ENCODE measurements at places on chromosomes 1 and 21. TPM values are rescaled to one million over a fixed set of nuclear protein-coding genes. Genes with fewer than 3 reads are reported as not detected.

The SAMSN1 gene
- total RNA-seq, result 1.0 TPM

The POGK gene
- total RNA-seq, result 36.7 TPM

The LMX1A gene
- not detected for total RNA-seq

The NR1I3 gene
- total RNA-seq, result not detected

The HSD11B1 gene
- not detected for total RNA-seq

The FLG2 gene
- total RNA-seq, result not detected

The GPX7 gene
- 9.9 TPM for total RNA-seq

The ZMYND12 gene
- 0.89 TPM for total RNA-seq

The CA6 gene
- total RNA-seq, result not detected

The ANGPTL3 gene
- total RNA-seq, result not detected

The PPIAL4G gene
- not detected for total RNA-seq

The AIRE gene
- total RNA-seq, result 0.09 TPM

The PTGFR gene
- total RNA-seq, result 0.11 TPM

The HSPA6 gene
- 0.22 TPM for total RNA-seq

The ZFP69B gene
- 6.8 TPM for total RNA-seq

The OPTC gene
- 1.2 TPM for total RNA-seq

The SHE gene
- total RNA-seq, result 1.1 TPM

The PCNX2 gene
- 59.4 TPM for total RNA-seq

The ANGPTL7 gene
- not detected for total RNA-seq

The TCEANC2 gene
- 6.9 TPM for total RNA-seq

The FAM72A gene
- 30.6 TPM for total RNA-seq

The DDR2 gene
- 0.85 TPM for total RNA-seq

The ALX3 gene
- total RNA-seq, result not detected

The RIPPLY3 gene
- total RNA-seq, result 2.3 TPM

The AP4B1 gene
- 13.6 TPM for total RNA-seq

The SYTL1 gene
- total RNA-seq, result 19.7 TPM

The EDARADD gene
- 4.5 TPM for total RNA-seq

The CENPF gene
- total RNA-seq, result 166 TPM

The KIF26B gene
- total RNA-seq, result 1.2 TPM

The OR10J1 gene
- not detected for total RNA-seq

The GNG4 gene
- total RNA-seq, result 40.8 TPM

The ZMYM1 gene
- 37.0 TPM for total RNA-seq

The GRIK3 gene
- 5.5 TPM for total RNA-seq

The CYP4A11 gene
- total RNA-seq, result 0.53 TPM

The MUL1 gene
- 22.2 TPM for total RNA-seq

The NR5A2 gene
- 22.3 TPM for total RNA-seq

The AGO4 gene
- 8.7 TPM for total RNA-seq

The CDK18 gene
- total RNA-seq, result 71.9 TPM

The SELP gene
- total RNA-seq, result not detected

The MLLT11 gene
- total RNA-seq, result 12.7 TPM

The F13B gene
- total RNA-seq, result not detected
